Activated CD4-positive, CD25-positive, alpha-beta regulatory T cell (primary cell): ENCODE measurements at places on chromosomes 16 and 17.

DNA sequence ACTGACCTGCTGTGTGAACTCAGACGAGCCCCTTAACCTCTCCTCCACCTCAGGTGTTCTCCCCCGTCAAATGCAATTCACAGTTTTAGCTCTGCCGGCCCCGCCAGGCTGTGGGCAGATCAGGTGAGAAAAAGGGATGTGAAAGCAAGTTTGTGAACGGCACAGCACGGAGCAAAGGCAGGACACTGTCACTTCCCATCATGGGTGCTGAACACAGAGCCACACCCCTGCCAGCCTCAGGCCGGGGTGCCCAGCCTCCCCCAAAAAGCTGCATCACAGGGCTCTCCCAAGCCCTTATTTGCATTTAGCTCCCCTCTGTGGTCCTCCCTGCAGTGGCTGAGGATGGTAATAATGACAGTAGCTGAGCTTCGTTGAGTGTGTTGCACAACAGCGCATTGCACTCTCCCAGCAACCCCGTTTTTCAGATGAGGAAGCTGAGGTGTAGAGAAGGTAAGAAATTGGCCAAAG is 88.8 kb upstream of the TNRC6C start:
- DNase-seq: no peak

DNA sequence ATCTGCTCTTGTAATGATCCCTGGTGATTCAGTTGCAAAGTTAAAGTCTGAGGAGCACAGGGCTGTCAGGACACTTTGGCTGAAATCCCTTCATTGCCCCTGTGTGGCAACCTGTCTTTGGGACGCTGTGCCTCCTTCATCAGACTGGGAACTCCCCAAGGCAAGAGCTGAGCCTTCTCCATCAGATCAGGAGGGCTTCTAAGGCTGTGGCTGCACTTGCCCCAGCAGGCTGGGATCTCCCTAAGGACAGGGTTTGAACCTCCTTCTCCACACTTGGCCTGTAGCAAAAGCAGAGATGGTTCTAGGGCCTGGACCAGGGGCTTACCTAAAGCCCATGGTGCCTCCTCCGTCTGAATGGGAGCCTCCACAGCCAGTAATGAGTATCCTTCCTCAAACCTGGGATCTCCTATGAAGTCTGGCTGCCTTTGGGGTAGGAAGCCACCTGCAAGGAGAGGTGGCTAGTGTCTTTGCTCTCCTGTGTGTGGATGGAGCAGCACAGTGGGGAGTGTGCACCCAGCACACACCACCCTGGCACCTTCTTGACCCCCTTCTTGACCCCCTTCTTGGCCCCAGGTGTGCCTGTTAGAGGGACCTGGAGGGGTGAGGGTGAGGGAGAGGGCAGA is 79.0 kb upstream of the NKD1 start:
- no peak for DNase-seq

GRCh38 chr17:76678330-76678729 is 32.4 kb downstream of the MXRA7 start:
- no peak for DNase-seq

DNA sequence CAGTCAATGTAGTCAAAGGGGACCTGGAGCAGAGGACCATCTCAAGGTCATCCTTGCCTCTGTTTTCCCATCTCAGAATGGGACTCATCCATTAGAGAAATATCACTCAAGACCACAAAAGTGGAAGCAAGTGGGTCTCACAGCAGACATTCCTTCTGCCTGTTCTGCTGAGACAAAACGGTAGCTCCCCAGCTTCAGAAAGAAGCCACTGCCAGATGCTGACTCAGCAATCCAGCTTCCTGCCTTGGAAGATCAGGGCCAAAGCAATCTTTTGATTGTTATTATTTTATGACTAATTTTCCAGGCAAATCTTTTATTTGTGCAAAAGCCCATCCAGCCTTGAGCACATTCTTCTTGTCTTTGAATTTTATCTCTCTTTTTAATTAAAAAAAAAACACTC is 86.8 kb downstream of the CCT6B start:
- no peak for DNase-seq

DNA sequence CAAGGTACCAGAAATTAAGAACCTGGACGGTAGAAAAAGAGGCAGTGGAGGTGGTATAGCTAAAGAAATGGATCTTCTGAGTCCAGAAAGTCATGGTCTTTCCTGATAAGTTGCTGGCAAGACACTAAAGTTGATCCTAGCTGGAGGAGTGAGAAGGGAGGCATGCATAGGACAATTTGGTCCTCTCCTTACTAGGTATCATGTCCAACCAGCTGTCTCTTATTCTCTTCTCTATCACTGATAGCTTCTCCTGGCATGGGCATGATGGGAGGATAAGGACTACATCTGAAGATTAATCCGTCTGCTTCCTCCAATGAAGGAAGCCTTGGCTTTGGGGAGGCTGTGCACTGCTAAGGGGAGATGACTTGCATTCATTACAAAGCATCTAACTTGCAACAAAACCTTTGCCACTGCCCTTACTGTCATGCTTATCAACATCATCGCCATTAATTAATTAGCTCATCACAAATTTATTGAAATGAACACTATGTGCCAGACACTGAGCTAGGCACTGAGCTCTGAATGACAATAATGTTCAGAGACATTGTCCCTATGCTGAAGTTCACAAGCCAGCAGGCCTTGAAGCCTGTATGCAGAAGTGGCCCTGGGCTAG is 3.1 kb upstream of the FAM117A start:
- no peak for DNase-seq

DNA sequence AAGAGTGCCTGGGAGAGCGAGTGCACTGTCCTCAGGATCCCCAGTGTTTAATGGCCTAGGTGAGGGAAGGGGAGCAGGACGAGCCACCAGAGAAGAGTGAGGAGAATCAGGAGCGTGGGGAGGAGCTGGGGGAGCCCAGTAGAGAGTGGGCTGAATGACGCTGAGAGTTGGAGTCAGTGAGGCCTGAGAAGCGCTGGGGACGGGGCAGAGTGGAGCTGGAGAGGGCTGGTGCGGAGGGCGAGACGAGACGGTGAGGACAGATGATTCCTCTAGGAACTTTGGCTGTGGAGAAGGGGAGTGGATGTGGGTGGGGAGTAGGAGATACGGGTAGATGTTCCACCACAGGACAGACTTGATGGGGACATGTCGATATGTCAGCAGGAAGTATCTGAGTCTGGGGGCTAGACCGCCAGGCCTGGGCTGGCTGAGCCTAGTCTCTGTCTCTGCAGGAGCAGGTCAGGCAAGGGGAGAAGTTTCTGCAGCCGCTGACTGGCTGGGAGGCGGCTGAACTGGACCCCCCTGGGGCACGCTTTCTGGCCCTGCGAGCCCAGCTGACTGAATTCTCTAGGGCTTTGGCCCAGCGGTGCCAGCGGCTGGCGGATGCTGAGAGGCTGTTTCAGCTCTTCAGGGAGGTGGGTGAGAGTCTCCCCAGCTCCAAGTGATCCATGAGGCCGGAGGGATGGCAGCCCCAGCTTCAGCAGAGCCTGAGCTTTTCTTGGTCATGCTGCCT is 4.7 kb downstream of the PLEKHG4 start:
- DNase-seq: no peak
